ENCODE measurements at places on chromosomes 3 and 15.

GRCh38 chr3:78734048-78734637 lies 1033.7 kb downstream of the ROBO1 start:
- DNase-seq: no peak

DNA sequence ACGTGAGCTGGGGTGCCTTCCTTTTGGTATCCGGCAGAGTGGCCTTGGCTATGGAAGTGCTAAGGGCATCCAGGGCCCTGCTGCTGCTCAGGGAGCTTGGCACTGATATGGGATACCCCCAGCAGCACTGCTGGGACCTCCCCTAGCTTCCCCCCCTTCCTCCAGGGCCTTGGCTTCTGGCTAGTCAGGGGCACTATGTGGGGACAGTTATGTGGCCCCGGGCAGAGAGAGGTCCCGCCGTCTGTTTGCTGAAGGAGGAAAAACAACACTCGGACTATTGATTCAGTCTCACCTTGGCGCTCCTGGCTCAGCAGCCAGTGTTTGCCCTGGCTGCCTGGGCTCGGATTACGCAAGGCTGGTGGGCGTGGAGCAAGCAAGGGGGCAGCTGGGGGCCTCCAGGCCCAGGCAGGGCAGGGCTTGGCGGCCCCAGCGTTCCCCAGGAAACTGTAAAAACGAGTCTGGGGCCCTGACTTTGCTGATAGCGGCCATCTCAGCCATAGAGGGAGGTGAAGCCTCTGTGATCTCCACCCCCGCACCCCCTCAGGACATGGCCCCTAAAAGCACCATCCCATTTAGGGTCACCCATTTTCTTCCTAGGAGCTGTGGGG lies 5.7 kb downstream of the FURIN start:
- no peak for DNase-seq

DNA sequence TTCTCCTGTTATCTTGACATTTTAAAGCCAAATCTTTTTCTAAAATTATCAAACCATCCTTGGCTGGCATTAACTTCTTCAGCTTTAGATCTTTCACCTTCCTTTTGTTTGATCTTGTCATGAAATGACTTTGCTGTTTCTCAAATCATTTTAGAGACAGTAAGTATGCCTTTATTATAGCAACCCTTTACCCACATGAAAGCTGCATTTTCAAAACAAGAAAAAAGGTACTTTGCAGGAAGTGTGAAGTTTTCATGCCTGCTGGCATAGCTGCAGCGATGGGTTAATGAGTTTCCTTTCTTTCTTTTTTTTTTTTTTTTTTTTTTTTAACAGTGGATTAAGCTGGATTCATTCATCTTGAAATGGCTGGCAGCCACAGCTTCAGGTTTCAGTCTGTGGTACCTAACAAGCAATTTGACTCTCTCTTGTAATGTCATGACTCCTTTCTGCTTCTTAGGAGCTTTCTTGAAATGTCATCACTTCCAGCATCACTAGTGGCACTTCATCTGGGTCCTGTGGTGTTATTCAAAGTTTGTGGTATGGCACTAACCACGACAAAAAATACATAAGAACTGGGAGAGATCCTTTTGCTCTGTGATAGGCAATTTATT lies 18.8 kb downstream of the SLC25A26 start:
- no peak for DNase-seq

DNA sequence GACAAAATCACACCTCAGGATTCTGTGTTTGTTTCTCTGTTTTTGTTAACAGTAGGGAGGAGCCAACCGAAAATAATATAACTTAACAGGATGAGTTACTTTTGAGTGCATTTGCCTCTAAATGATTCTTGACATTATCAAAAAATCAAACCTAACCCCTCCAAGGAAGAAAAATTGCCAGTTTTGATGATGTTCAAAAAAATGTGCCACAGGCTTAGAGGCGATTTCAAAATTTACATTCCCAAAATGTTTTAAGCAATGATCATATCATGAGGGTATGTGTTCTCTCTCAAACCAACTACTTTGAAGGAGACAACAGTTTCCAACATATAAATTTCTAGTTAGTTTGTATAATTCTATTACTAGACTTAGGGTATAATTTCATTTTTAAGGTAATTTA lies 6.7 kb downstream of the VGLL3 start:
- no peak for DNase-seq

GRCh38 chr3:9902372-9903237 lies at the start of gene IL17RE:
IL17RE (plus strand) TSS chr3:9902848; CDS start chr3:9902933, 85 bp downstream.
- no peak for DNase-seq

- DNase-seq: no peak
Observed at GRCh38 chr3:98855806-98856400, 45.6 kb downstream of the DCBLD2 start.

GRCh38 chr3:156024904-156025533 lies 95.4 kb upstream of the KCNAB1 start:
- DNase-seq: no peak

DNA sequence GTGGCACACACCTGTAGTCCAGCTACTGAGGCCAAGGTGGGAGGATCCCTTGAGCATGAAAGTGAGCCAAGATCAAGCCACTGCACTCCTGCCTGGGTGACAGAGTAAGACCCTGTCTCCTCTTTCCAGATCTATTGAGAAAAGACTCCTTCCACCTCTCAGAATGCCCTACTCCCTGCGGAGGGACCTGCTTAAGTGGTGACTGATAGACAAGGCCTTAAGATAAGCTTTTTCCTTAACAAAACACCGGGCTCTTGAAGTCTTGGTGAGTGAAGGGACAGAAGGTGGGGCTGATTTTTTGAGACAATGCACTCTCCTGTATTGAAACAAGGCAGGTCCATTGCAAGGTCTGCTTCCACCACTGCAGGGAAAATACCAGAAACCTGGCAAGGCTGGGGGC lies 338.4 kb upstream of the FRG2C start:
- DNase-seq: no peak

GRCh38 chr3:129723558-129724324 lies 117.3 kb upstream of the PLXND1 start:
- DNase-seq: peak; percentile 5

DNA sequence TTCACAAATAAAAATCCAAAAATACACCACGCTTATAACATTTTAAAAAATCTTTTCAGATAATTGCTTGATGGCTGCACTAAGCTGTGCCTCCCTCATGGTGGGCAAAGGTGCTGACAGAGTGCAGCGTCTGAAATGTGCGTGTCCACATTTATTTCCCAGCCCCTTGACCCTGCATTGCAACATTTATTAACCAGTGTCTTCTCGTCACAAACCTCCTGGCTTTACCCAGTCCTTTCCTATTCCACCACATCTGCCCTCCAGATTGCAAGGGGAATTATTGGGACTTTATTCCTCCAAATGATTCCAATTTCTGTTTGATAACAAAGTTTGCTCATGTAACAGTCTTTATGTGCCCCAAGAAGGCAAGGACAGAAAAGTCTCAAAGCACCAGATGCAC lies 5.5 kb downstream of the RASGRP1 start:
- no peak for DNase-seq

DNA sequence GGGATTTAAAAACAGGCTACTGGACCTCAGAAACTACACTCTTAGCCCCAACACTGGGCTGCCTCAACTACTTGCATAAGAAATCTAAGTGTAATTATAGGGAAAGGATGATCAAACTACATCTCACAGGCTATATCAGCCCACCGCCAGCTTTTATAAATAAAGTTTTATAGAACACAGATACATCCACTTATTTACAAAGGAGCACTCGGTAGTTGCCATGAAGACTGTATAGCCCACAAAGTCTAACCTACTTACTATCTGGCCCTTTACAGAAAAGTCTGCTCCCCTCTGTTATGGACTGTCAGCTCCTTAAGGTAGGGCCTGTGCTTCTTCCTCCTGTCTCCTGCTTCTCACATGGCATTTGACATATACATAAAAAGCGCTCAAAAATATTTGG lies 9.5 kb downstream of the OSBPL10 start:
- DNase-seq: no peak

DNA sequence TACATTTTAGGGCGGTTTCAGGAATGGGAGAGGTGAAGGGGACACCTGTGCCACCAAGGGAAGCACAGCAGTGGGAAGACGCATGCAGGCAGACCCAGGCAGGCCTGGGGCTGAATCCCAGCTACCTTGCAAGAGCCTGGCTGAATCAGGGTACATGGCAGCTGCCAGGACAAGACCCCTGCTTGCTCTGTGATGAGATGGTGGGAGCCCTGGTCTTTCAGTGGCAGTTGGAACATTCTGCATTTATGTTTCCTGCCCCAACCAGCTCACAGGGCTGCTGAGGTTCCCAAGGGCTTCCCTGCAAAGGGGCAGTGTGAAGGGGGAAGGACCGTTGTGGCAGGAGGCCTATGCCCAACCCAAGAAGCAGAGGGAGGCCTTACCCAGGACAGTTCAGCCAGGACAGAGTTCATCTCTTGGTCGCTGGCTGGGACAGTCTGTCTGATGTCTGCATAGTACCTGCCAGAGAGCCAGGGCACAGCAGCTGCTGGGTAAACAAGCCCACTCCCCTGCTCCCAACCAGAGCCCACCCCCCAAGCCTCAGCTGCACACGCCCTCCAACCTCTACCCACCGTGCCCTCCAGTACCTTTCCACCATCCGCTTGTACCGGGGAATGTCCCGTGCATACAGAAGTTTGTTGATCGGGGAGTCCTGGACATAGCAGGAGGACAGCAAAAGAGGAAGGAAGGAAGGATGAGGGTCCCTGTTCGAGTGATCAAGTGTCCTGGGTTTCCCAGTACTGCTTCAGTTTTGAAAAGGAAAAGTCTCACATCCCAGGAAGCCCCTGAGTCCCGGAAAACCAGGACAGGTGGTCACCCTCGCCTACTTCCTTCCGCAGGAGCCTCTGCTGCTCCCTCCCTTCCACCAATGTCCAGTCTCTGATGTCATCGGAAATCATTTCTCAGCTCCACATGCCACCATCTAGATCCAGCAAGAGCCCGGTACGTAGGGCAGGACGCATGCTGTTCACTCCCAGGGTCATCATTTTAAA lies 23.1 kb downstream of the PLXNB1 start:
- no peak for DNase-seq

DNA sequence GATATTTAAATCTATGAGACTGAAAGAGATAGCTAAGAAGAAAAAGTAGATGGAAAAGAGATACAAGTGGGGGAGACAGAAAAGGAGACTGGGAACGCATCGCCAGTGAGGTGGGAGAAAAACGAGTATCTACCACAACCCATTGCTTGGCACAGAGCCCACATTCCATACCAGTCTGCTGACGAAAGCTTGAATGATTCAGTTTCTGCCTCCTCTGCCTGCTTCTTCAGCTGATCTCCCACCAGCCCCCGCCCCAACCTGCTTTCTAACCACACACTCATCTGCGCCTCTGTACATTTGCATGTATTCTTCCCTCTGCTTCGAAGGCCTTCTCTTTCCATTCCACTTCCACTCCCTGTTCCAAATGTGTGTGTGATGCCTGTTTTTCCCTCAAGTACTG lies 188.1 kb downstream of the USP13 start:
- no peak for DNase-seq

DNA sequence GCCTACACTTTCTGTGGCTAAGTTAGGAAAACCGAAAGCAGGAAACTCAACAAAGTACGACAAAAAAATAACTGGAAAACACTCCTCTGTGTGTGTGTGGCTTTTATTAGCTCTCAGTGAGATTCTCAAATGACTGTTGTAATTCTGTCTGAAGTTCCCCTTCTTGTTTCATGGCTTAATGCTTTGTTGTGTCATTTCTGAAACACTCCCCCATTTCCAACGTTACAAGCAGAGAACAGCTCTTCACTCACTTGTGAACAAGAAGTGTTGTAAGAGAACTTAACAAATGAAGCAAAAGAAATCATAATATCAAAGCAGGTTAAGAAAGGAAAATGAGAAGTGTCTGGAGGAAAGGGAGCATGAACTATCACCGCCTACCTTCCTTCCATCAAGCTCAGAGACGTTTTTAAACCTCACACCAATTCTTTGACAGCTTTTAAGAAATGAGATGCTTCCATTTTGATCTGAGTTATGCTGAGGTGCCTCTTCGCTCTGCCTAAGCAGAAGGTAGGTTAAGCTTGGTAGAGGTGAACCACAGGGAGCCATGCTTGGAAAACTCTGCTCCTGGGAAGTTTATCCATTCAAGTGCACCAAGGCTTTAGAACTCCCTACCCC lies 12.4 kb upstream of the SEC62 start:
- DNase-seq: no peak

- DNase-seq: no peak
Observed at GRCh38 chr3:129612534-129613366, 6.3 kb upstream of the PLXND1 start.

DNA sequence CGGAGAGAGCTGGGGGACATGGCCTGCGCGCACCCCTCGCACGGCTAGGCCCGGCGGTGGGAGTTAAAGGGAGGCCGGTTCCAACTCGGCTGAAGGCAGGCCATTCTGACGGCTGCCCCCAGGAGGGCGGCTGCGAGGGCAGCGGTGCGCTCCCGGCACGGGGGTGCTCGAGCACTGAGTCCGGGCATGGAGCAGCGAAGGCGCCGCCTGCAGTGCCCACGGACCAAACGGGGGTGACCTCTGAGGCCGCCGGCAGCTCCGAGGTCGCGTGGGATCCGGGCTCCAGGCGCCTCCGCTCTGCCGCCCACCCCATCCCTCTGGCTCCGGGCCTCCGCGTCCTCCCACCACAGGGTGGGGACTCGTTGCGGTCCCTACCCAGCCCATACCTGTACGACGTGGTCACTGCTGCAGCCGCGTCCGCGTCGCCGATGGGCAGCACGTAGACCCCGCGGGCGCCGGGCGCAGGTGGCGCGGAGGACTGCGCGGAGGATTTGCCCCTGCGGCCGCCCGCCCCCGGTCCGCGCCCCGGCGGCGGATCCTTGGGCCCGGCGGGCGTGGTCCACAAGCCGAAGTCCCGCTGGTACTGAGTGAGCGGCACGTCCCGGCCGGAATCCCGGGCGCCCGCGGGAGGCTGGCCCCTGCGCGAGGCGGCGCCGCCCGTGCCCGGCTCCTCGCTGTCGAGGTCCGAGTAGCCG lies 469 bp downstream of the MAP6D1 start:
- no peak for DNase-seq

DNA sequence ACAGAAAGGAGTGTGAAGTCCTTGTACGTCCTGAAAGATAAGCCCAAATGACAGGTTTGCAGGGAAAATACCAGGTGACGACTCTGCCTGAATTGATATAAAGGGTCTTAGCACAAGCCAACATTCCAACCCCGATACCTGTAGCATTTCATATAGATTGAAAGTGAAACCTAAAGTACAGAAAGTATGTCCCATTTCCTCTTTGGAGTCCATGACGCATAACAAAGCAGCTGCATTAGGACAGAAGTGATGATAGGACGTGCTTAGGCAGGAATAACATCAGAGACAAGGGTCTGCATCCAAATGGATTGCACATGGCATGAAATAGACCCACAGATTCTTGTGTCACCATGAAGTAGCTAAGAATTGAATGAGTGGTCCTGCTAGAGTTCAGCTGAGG lies 187.0 kb upstream of the ROBO1 start:
- no peak for DNase-seq

DNA sequence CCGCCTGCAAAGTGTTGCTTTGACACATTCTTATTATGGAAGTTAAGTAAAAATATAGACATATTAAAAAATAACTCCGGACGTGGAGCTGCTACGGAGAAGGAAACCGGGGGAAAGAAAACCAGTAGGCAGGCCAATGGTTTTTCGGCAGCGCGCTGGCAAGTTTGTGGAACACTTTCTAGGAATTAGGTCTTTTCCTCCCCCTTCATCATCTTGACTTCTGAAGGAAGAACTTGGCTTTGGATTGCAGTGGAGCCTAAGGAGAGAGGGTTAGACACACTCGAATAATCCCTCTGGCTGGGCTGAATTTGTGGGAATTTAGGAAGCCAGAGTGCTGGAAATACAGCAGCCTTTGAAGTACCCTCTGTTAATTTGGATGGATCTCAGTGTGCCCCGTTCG lies 317 bp downstream of the ROBO2 start:
- DNase-seq: no peak

- DNase-seq: no peak
Observed at GRCh38 chr3:126983653-126984390, 907 bp downstream of the PLXNA1 start.

Measured in hippocampal formation (tissue), 2 donors.